CD4-positive, alpha-beta T cell treated with Interleukin-17A for 4 hours (primary cell): ENCODE measurements at places on chromosomes 1 and 21.

GRCh38 chr1:187413405-187414169 is 584.8 kb downstream of the PLA2G4A start:
- no peak for DNase-seq

GRCh38 chr1:20507248-20507563 is 745 bp downstream of the MUL1 start:
- no peak for DNase-seq

DNA sequence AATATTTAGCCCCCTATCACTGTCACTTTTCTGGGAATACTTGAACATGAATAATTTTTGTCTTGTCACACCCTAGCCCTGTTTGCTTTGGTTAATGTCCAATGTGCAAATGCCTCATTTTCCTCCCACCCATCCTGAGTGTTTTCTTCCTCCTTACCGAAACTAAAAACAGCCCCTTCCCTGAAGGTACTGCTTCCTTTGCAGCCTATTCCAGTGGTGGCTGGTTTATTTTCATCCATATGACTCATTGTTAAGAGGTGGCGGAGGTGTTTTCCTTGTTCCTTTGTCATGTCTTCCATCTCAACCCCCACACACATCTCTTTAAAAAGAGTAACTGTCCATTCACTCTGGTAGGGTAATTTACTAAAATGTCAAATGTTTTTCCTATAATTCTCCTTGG is 40.4 kb downstream of the CD55 start:
- no peak for DNase-seq

DNA sequence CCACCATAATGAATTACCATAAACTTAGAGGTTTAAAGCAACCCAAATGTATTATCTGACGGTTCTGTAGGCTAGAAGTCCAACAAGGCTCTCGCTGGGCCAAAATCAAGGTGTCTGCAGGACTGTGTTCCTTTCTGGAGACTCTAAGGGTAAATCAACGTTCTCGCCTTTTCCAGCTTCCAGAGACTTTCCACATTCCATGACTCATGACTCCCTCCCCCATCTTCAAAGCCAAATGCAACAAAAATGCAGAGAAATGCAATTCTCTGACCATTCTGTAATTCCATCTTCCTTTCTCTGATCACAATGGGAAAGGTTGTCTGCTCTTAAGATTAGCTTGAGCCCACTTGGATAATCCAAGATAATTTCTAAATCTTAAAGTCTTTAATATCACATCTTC is 287.1 kb downstream of the LTN1 start:
- no peak for DNase-seq

DNA sequence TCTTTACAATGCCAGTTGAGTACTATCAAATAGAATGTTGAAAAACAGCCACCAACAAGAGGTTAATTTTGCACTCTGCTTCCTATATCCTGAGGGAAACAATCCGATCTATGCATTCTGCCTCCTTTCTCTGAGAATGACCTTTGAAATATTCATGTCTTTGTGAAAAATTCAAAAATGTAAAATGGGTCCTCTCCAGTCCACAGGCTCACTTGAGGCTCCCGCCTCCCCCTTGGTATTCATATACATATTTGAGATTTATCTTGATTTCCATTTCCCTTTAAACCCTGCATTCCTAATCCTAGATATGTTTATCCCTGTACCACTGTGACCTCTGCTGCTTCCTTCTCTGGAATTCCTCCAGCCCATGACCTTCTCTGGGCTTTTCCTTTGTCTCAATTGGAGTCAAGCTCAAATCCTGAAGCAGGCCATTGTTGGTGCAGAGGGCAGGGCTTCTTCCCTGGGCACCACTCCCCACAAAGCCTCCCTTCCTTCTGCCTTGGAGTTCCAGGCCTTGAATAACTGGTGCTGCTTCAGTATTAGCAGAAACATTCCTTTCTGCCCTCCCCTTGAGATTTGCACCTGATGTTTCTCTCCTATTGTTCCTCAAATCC is 296.8 kb downstream of the PBX1 start:
- no peak for DNase-seq

GRCh38 chr1:201450721-201451291 is 18.2 kb downstream of the PHLDA3 start:
- DNase-seq, result no peak

GRCh38 chr1:191953526-191953925 is 204.7 kb upstream of the RGS18 start:
- DNase-seq, result no peak

- no peak for DNase-seq
These were observed 8.8 kb downstream of the FMN2 start for GRCh38 chr1:240100371-240100934.

DNA sequence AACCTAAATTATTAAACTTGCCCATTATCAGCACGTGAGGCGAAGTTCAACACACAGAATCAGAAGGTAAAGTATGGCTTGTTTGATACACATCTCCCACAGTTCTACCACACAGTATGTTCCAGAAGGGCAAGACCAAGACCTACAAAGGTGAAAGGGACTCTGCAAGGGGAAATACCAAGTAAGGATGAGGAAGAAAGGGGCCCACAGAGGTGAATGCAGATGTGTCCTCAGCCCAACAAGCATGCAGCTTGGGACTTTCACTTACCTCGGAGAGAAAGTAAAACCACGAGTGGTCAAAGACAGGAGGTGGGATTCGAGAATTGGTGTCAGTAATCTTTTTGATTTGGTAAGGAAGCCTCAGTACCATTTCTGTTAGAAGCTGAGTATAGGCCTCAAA is 85.8 kb downstream of the UBR4 start:
- DNase-seq, result no peak

- no peak for DNase-seq
These were observed 23.7 kb downstream of the VANGL1 start for GRCh38 chr1:115665319-115666096.

DNA sequence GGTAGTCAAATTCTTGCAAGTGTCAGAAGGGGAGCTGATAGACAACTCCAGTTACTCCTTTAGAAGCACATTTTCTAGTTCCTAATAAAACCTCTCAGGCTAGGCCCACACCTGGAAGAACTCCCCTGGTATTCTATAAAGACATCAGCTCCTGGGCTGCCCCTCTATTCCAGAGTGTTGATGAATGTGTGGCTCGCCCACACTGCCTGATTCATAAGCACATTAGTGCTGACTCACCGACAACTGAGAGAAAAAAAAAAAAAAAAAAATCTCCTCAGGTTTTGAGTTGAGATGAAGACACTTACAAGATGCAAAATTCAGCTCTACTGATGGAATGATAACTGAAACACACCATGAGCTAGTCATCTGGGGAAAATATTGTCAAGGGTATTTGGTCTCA is 188.1 kb downstream of the TNR start:
- DNase-seq, result no peak

DNA sequence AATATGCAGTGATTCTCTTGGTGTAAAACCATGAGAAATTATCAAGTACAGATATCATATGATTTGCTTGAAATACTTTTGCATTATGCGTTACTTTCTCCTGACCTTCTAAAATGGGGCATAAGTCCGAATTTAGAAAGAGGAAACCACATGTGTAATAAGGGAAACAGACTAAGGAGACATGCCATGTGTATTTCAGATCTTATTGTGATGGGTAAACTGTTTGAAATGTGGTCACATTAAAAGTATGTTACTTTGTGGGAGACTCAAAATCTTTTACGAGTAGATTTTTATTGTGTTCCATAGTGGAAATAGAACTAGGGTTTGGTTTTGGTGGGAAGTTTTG is 173.0 kb downstream of the NFIA start:
- DNase-seq, result no peak

GRCh38 chr1:173489149-173489600 is 12.0 kb downstream of the PRDX6 start:
- DNase-seq, result no peak

GRCh38 chr1:89649783-89650182 is 16.9 kb downstream of the LRRC8C start:
- no peak for DNase-seq

- no peak for DNase-seq
These were observed 262.1 kb downstream of the AKT3 start for GRCh38 chr1:243587823-243588560.

DNA sequence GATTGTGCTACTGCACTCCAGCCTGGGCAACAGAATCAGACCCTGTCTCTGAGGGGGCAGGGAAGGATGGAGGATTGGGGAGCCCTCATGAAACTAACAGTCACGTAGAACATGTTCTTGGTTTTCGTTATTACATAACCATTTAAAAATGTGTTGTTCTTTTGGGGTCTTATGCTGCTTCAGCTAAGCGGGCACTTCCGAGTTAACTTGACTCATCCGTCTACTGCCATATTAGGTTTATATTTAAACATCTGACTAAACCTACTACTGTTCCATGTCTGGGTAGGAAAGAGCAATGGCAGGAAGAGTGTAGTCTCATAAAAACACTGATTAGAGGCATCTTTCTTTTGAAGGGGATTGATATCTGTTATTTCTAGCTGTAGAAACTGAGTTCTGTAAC is 59.5 kb upstream of the BMP8A start:
- DNase-seq, result no peak

- DNase-seq, result no peak
These were observed 40.0 kb downstream of the PRAMEF20 start for GRCh38 chr1:13450204-13450603.

GRCh38 chr1:184030433-184031091 is 7.0 kb downstream of the COLGALT2 start:
- DNase-seq, result no peak

DNA sequence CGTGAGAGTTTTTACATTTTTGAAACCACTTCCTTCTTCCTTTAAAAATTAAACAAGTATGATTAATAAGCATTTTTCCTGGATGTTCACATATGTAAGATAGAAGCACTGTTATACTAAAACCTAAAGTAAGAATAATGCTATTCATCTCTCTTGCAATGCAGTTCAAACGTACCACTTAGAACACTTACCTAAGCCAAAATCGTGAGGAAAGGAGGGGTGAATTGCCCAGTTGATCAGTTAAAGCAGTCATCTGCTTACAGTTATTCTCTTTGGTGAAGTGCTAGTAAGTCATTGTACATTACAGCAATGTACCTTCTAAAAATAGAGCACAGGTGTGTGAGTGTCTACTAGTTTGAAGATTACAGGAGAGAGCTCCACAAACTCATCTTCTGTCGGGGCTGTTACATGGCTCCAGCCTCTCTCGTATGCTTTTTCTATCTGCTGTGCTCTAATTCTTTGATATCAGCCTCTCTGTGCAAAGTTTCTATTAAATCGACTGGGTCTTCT is 3.4 kb downstream of the NCAM2 start:
- no peak for DNase-seq

GRCh38 chr1:59223198-59223597 is 73.7 kb upstream of the FGGY start:
- DNase-seq, result no peak

- no peak for DNase-seq
These were observed 14.6 kb downstream of the MTX1 start for GRCh38 chr1:155223047-155223446.

DNA sequence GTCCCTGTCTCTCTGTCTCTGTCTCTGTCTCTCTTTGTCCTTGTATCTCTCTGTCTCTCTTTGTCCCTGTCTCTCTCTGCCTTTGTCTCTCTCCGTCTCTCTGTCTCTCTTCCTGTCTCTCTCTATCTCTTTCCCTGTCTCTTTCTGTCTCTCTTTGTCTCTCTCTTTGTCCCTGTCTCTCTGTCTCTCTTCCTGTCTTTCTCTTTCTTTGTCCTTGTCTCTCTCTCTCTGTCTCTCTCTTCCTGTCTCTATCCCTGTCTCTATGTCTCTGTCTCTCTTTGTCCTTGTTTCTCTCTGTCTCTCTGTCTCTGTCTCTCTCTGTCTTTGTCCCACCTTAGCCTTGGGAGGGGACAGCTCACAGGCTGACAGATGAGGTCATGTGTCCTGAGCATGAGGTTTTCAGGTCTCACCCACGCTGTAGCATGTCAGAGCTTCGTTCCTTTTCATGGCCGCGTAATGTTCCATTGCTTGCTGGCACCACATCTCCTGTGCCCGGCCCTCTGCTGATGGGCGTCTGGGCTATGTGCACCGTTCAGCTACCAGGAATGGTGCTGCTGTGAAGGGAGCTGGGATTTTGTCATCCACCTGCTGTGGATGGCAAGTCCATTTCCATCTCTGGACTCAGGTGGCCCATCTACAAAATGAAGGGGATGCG is 27.6 kb downstream of the TP73 start:
- DNase-seq, result no peak

DNA sequence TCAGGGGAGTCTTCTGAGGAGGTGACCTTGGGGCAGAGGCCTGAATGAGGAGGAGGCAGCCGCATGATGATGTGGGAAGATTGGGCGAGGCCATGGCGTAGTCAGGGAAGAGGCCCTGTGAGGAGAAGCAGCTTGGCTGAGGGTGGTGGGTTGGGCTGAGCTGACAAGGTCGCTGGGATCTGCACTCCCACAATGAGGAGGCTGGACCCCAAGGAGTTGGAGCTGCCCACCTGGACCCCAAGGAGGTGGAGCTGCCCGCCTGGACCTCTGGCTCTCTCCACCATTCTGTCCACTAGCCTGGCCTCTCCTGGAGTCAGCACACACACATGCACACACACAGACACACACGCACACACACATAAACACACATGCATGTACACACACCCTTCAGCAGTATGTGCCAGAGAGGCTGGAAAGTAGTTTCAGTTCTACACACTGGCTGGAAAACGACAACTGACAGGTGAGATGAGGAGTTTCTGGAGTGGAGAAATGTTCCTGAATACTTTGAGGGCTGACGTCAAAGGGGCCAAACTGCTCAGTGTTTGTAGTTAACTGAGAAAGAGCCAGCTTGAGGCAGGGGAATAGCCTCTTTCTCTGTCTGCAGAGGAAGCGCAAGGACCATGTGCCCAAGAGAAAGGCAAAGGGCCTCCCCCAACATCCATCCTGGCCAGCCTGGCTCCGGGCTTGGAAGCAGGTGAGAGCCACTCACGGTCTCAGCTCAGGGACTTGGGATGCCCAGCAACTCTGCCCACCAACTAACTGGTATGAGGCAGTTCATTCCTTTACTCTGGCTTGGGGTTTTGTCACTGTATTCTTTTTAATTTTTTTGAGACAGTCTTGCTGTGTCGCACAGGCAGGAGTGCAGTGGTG is 7.1 kb downstream of the SMPDL3B start:
- DNase-seq, result no peak

- no peak for DNase-seq
These were observed 52.3 kb downstream of the PTP4A2 start for GRCh38 chr1:31885851-31886250.

- DNase-seq, result no peak
These were observed 96.8 kb downstream of the TENT5C start for GRCh38 chr1:117702654-117703053.

DNA sequence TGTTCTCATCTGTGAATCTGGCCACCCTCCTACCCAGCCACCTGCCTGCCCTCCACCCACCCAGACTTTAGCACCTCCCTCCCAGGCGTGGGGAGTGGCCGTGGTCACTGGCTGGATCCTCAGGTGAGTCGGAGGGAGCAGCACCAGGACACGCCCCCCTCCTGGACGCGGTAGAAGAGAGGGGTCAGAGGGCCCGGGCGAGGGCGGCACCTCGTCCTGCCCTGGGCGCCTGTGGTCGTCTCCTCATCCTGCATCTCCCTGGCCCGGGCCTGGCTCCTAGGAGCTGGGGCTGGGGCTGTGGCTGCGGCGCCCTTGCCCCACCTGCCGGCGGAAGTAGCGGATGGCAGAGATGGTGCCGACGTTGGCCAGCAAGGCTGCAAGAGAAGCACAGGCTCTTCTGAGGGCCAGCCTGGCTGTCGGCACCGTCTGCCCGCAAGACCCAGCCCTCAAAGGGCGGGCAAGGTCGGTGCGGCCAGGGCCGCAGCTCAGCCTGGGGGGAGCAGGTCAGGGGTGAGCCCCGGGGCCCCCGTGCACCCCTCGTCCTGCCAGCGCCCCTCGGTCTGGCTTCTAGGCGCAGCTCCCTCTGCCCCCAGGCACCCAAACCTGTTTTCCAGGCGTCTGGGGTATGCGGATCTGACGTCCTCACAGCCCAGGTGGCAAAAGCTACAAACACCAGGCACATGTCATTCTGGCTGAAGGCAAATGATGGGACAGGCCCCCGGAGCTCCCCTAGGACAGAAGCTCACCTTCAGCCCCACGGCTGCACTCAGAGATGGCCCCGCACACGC is 5.8 kb downstream of the PERM1 start:
- DNase-seq, result peak; percentile 75
